ENCODE measurements at places on chromosomes 16 and 17.

DNA sequence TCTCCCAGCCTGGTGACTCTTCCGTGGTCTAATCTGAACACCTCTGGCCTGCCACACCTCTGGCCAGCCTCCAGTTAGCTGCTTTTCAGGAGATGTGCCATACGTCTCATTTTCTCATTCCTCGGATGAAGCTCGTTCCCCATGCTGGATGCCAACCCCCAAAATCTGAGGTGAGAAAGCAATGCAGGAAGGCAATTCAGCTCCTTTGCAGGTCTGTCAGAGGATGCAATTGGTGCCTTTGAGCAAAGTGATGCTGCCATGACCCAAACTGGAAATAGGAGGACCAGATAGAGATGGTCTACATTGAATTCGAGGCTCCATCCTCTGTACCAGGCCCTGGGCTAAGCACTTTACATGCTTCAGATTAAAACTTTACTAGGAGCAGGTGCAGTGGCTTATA, 11.0 kb upstream of the CUEDC1 start:
- DNase-seq, result no peak

DNA sequence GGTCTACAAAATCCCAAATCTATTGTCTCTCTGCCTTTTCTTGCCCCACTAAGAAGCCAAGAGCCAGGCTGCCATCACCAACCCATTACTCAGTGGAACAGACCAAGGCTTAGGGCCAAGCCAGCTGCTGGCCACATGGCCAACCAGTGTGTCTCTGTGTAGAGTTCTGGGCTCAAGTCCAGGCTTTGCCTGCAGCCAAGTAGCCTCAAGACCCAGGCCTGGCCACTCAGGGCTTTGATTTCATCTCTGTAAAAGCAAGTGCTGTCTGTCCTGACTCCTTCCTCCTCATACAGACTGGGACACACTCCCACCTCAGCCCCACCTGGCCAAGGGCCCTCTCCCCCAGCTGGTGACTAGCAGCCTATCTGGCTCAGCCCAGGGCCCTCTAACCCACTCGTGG, 14.6 kb downstream of the SREBF1 start:
- no peak for DNase-seq

GRCh38 chr16:57903656-57904055, 67.3 kb downstream of the CNGB1 start:
- DNase-seq, result no peak

- DNase-seq, result no peak
These were observed 238.7 kb upstream of the CIBAR2 start for GRCh38 chr16:85350973-85351372.

DNA sequence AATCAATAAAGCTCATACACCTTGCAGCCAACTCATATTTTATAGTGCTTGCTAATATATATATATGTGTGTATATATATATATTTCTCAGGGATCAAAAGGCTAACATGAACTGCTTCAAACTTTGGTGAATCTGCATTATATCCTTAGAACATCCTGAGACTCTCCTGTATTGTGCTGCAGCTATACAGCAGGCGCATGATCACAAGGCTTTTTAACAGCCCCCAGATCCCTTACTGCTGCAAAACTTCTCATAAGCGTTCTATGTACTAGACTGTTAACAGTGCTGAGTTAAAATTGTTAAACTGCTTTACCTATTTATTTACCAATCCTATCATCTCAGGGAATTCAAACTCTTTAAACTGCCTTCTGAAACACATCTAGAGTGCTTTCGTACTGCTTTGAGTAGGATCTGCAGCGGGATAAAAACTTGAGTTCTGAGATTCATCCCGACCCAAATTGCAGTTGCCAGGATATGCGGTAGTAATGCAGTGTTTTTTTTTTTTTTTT, 1.3 kb downstream of the GPATCH8 start:
- no peak for DNase-seq

- DNase-seq, result peak; percentile 80
These were observed 20.6 kb downstream of the CYB561 start for GRCh38 chr17:63425483-63425882.

- no peak for DNase-seq
These were observed 372.7 kb upstream of the ZFHX3 start for GRCh38 chr16:73420676-73421075.

DNA sequence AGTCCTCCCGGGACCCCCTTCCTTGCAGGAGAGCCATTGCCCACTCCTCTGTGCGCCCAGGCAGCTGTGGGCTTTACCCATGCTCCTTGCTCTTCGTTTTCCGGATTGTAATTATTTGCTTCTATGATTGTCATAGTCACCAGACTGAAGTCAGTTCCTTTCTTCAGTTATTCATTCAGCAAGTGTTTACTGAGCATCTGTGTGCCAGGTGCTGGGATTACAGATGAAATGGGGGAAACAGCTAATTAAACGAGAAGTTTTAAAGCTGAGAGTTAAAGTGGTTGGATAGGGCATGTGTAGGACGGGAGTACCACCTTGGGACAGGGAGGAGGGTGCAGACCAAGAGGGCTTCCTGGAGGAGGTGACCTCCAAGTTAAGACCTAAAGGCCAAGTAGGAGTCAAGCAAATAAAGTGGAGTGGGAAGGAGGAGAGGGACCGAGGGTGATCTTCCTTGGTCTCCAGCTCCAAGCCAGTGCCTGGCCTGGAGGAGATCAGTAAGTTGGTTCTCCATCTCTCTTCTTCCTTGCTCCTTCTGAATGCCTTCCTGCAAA, 126.6 kb downstream of the OR1D5 start:
- DNase-seq, result no peak

DNA sequence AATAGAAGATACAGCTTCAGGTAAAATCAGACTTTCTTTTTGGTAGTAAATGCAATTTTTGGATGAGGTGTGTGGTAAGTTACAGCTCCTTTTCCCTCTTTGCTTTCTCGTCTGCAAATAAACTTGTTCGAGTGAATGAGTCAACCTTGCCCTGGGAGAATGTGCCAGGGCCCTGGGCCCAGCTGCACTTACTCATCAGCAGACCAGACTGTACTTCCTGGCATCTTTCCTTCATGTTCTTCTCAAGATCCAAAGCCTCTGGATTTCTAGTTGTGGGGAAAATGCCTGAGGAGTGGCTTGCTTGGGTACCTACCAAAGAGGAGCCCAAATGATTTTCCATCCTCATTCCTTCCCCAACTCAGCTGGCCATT, 5.4 kb upstream of the G6PC1 start:
- DNase-seq, result no peak

- DNase-seq, result peak; percentile 92
These were observed 63.5 kb upstream of the PVALEF start for GRCh38 chr17:81101614-81102306.

GRCh38 chr16:87202346-87202745, 114.8 kb downstream of the C16orf95 start:
- no peak for DNase-seq

GRCh38 chr16:53913099-53913870, 209.3 kb downstream of the FTO start:
- no peak for DNase-seq

GRCh38 chr17:17587614-17588337, 3.7 kb downstream of the PEMT start:
- DNase-seq, result no peak

- DNase-seq, result no peak
These were observed 10.5 kb downstream of the POLDIP2 start for GRCh38 chr17:28346746-28347246.

- DNase-seq, result no peak
These were observed 10.3 kb downstream of the KCNG4 start for GRCh38 chr16:84229471-84229870.

GRCh38 chr16:2002406-2003230, 7.0 kb downstream of the ZNF598 start:
- no peak for DNase-seq

- no peak for DNase-seq
These were observed 23.6 kb downstream of the CENPV start for GRCh38 chr17:16329519-16330271.

DNA sequence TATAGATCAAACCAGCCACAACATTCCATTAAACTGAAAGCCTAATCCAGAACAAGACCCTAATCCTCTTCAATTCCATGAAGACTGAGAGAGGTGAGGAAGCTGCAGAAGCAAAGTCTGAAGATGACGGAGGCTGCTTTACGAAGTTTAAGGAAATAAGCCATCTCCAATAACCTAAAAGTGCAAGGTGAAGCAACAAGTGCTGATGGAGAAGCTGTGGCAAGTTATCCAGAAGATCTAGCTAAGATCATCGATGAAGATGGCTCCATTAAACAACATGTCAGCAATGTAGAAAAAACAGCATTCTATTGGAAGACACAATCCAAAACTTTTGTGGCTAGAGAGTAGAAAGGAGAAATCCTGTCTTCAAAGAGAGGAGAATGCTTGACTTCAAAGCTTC, 69.6 kb downstream of the KANSL1 start:
- DNase-seq, result no peak

DNA sequence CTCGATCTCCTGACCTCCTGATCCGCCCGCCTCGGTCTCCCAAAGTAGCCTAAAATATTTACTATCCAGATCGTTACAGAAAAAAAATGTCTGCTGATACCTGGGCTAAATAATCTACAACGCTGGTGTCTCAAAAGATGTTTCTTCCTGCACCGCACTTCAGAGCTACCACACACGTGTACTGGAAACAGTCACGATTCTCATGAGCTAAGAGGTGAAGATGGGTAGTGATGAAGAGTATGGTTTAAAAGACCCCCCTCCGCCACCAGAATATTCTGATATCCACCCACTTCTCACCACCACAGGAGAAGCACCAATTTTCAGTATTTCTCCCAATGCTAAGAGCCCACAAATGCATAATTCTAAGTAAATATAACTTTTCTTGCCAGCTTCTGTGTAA, 50.2 kb downstream of the SMG6 start:
- DNase-seq, result no peak

- DNase-seq, result no peak
These were observed at the start of gene ELMO3 for GRCh38 chr16:67199011-67199807. Gene ELMO3, plus strand, starts transcription at chr16:67199131. Its CDS starts 196 bp downstream, at chr16:67199327.

DNA sequence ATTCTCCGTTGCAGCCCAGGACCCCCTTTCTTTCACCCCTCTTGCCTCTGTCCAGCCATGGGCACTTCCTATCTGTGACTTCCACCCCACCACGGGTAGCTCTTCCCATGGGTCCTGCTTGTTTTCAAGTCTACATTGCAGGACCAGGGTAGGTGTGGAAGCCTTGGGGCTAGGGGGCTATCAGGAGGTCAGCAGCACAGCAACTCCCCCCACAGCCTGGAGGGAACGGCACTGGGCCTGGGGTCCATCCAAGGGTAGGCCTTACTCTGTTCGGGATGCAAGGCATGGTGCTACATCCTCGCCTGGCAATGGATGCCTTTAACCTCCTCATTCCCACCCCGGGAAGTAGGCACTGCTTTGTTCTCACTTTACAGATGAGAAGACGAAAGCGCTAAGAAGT, 109.3 kb downstream of the IRX5 start:
- no peak for DNase-seq

- no peak for DNase-seq
These were observed 659.9 kb upstream of the SOX9 start for GRCh38 chr17:71460943-71461342.

DNA sequence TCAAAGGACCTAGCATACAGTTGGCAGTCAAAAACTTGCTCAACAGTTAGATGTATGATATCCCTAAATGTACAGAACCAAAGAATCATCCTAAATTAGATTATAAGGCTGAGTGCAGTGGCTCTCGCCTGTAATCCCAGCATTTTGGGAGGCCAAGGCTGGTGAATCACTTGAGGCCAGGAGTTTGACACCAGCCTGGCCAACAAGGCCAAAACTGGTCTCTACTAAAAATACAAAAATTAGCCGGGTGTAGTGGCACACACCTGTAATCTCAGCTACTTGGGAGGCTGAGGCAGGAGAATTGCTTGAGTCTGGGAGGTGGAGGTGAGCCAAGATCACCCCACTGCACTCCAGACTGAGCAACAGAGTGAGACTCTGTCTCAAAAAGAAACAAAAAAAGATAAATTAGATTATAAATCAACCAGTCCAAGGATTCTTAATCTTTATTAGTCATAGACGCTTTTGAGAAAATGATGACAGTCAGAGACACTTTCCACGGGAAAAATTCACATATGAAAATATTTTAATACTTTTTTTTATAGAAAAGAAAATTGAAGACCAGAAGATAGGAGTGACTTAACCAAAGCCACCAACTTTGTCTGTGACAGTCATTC, 77.6 kb downstream of the MMD start:
- no peak for DNase-seq

GRCh38 chr16:77759821-77760220, 28.5 kb upstream of the VAT1L start:
- no peak for DNase-seq

DNA sequence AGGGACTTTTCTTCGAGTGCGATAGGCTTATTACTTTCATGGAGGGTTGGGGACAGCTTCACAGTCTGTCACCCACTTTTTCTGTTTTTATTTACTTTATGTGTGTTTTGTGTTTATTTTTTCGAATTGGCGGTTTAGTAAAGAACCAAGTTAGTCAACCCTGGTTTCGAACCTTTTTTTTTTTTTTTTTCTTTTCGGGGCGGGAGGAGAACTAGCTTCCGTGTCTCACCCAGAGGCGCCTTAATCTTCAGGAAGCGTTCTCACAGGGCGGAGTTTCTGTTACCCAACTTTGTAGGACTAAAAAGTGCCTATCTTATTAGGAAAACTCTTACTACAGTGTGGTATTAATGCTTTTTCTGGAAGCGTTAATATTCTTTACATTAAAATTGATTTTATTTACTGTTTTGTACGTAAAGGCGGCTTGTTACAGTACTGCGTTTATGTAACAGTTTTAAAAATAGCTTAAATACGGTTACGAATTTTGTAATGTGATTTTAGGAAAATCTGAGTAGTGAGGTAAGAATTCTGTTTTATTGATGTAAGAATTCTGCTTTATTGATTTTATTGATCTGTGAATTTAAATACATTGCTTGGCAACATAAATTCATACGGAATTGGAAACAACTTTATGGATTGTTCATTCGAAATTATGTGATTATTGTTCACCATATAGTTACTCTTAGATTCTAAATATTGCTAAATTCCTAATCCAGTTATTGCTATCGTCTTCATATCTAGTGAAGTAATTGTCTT, 885 bp downstream of the ZNF207 start:
- DNase-seq, result peak; percentile 46

DNA sequence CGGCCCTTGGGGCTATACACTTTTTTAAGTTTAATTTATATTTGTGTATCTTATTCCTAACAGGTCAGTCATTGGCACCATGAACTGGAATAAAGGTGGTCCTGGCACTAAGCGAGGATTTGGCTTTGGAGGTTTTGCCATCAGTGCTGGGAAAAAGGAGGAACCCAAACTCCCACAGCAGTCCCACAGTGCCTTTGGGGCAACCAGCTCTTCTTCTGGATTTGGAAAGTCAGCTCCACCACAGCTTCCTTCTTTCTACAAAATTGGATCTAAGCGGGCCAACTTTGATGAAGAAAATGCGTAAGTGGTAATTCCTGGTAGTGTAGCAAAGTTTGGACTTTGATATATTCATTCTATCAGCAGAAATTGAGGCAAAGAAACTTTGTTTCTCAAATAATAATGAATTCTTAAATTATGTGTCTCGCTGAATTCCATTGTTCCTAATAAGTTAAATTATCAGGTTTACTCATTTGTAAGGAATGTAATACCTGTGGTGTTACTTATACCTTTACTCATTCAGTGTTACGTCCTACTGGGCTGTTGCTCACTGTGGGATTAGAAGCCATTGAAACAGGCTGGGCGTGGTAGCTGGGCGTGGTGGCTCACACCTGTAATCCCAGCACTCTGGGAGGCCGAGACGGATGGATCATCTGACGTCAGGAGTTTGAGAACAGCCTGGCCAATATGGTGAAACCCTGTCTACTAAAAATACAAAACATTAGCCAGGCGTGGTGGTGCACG, 13.2 kb downstream of the DDX42 start:
- no peak for DNase-seq
